ENCODE measurements at places on chromosomes 7 and 10.
A peak's percentile ranks its signal among the peaks of the same experiment; 100 is the strongest.

DNA sequence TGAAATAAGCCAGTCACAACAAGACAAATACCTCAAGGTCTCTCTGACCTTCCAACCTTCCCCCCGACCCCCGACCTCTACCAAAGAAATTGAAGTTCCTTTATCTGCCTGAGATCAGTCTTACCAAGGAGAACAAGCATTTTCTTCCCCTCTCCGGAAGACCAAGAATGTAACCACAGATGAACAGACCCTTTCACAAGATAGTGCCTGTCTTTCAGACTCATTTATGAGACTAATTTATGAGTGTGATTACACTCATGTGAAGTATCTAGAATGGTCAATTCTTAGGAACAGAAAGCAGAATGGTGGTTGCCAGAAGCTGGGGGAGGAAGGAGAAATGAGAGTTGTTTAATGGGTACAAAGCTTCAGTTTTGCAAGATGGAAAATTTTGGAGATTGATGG is 108.9 kb upstream of the MKLN1 start:
- no peak for DNase-seq

GRCh38 chr7:39355664-39356063 is 210.5 kb upstream of the YAE1 start:
- DNase-seq, result no peak

DNA sequence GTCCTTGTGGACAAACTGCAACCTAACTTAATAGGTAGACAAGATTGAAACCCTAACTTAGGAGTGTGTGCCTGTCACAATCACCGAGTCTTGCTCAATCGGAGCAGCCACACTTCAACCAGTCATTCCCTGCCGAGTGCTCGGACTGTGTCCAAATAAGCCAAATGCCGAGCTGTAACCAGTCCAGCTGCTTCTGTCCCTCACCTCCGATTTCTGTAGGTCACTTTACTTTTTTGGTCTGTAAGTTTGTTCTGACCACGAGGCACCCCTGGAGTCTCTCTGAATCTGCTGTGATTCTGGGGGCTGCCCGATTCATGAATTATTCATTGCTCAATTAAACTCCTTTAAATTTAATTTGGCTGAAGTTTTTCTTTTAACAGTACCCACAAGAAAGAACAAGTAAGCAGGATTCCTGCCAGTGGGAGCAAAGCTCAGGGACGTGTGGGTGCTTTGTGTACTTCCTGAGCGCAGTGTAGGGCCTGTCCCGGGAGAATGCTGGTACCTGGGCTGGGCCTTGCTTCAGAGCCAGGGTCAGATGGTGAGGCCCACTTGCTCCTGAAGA is 140.1 kb downstream of the ACTR3B start:
- DNase-seq, result peak; percentile 68

DNA sequence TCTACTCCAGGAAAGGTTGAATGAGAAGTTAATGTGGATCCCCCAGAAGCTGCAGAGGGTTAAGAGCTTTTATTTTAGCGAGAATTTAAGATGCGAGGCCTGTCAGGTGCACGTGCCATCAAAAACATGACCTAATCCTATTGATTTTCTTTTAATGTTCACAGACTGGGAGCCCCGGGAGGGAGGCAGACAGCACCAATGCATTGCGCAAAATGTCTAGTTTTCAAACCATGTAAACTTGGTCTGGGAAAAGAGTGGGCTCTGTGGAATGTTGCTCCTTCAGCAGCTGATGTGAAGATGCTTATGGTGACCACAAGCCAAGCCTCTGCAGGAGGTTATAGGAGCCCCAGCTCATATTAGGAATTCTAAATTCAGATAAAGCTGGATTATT is 172.0 kb upstream of the ITGB1 start:
- DNase-seq, result no peak

- no peak for DNase-seq
These were observed 9.2 kb downstream of the CPA2 start for GRCh38 chr7:130275826-130276297.

- peak; percentile 78 for DNase-seq
These were observed 33.0 kb downstream of the FAM25A start for GRCh38 chr10:87053111-87053510.

- DNase-seq, result no peak
These were observed 81.3 kb downstream of the GRID1 start for GRCh38 chr10:86285136-86285790.

DNA sequence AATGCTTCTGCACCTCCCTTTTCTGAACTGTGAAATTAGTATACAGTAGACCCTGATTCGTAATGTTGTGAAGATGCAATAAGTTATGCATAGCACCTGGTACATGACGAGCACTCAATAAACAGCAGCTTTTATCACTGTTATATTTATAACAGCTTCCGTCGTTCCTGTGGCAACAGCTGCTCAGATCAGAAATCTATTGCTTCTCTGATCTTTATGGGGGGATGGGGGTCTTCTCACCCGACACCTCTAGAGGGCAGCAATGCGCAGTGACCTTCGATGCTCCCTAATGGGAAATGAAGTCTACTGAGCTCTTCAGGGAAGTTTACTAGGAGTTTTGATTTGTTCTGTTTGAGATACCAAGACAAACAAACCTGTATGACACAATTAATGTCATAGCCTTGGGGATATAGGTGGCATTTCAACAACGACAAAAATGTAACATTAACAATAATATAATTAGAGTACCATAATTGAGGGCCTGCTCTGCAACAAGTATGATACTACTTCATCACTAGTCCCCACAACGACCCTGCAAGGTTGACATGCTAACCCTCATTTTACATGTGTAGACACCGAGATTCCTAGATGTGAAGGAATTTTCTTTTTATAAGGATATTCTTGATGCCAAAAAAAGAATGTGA is 289.6 kb downstream of the SFMBT2 start:
- peak; percentile 32 for DNase-seq

DNA sequence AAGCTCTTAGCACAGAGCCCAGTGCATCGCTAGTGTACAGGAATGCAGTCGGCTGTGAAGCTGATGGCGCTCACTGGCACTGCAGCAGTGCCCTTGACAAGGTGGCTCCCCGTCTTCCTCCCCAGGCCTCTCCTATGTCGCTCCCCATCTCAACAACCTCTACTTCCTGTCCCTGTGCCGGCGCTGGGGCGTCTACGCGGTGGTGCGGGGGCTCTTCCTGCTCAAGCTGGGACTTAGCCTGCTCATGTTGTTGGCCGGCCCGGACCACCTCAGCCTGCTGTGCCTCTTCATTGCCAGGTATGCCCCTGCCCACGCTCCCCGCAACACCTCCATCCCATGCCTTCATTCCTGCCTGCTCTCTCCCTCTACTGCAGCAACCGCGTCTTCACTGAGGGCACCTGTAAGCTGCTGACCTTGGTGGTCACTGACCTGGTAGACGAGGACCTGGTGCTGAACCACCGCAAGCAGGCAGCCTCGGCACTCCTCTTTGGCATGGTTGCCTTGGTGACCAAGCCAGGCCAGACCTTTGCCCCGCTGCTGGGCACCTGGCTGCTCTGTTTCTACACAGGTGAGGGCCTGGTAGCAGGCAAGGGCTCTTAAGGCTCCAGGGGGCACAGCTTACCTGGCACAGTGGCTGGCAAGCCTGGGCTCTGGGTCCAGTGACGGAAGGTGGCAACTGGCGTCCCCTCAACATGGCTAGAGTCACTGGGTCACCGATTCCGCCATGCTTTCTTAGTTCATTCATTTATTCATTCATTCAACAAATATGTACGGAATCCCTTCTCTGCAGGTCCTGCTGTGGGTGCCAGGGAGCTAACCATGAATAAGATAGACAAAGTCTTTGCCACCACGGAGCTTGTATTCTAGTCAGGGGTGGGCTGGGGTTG is 22.3 kb upstream of the C10orf95 start:
- no peak for DNase-seq

DNA sequence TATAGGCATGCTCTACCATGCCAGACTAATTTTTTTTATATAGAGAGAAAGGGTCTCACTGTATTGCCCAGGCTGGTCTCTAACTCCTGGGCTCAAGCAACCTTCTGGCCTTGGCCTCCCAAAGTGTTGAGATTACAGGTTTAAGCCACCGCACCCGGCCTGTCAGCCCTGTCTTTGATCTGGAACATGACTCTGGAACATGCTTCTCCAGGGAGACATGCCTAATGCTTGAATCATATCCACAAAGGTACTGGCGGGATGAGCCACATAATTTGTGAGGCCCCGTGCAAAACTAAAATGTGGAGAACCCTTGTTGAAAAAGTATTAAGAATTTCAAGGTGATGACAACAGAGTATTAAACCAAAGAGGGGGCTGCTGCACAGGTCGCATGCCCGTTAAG is 282.8 kb downstream of the ARHGAP12 start:
- no peak for DNase-seq

DNA sequence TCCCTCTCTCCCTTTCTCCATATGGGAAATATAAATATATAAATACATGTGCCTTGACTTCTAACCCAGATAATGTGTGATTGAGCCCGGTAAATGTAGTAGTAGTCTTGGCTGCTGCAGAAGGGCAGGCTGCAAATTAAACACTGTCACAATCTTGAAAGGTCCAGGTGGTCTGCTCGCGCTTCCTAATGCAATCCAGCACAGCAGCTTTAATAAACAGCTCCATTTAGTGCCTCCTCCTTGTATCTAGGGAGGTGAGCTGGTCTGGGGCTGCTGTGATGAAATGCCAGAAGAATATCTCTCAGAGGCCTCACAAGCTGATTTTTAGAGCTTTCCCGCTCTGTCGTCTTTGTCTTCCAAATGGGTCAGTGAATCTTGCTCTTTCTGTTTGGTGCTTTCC is 782 bp downstream of the POU6F2 start:
- no peak for DNase-seq

DNA sequence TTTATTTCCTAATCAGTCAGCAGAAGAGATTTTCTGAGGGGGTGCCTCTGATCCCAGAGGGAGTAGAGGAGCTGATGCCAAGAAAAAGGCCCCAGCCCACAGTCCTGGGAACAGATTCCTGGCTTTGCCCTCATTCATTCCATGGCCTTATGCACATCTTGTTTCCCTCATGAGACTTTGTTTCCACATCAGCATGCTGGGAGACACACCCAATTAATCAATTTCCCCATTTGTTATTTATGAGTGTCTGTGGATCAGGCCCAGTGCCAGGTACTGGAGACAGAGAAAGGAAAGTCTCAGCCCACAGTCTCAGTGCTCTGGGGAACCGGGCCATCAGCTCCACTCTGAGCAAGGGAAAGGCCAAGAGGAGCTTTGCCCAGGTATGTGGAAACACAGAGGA is 496.2 kb upstream of the ZMIZ1 start:
- DNase-seq, result no peak

GRCh38 chr10:60334991-60335390 is 54.7 kb downstream of the ANK3 start:
- DNase-seq, result no peak

GRCh38 chr10:62381385-62382102 is 7.4 kb downstream of the ZNF365 start:
- DNase-seq, result no peak

DNA sequence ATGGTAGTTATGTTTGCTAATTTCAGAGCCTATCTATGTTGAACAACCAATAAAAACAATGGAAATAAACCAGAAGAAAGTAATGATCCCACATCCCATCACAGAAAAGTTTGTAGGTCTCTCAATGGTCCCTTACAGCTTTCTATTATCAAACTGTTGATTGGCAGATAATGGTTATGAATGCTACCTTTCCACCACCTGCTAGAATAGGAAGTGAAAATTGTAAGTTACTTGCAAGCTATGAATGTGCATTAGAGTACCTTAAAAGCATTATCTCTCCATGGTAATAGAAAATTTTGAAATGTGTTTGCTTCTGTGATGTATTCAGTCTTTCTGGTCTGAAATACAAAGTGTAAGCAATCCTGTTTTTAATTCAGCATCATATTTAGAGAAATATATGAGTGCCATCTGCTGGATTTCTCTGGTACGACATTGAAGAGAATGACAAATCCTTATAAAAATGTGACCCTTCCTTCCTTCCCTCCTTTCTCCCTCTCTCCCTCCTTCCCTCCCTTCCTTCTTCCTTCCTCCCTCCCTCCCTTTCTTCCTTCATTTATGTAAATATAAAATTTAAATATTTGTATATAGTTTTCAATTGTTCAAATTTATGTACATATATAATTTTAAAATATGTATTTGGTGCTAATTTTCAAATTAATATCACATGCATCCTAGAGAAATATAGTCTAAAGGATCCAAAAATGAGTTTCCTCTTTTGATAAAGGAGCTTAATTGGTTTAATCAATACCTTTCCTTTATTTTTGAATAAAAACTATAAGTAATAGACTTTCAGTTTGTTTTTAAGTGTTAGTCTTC is 41.4 kb upstream of the PNLIPRP3 start:
- no peak for DNase-seq

Measured in prostate gland (tissue), 2 donors.